ENCODE measurements at places on chromosomes 6 and 20.
A peak's percentile ranks its signal among the peaks of the same experiment; 100 is the strongest.

- no peak for DNase-seq
Measured at GRCh38 chr20:48676795-48677460, 150.9 kb downstream of the PREX1 start.

GRCh38 chr20:2169456-2170088 lies 67.9 kb downstream of the STK35 start:
- no peak for DNase-seq

DNA sequence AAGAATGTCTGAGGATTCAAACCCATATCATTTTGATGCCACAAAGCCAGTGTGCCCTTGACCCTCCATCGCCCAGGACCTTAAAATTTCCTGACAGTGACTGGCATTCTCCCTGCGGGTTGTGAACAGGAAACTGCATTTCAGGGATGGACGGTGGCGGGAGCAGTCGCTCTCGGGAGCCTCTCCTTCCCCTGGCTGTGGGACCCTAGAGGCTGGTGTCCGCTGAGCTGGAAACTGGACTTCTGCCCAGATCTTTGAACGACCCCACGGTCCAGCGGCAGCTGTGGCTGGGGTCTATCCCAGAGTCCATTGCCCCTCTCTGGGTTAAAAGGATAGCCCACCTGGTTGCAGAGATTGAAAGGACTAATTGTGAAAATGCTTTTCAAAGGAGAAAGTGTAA lies 1.4 kb upstream of the SEC63 start:
- no peak for DNase-seq

- no peak for DNase-seq
Measured at GRCh38 chr6:49225471-49225870, 237.6 kb downstream of the MMUT start.

GRCh38 chr6:52293067-52293466 lies 8.5 kb upstream of the MCM3 start:
- DNase-seq: peak; percentile 28

DNA sequence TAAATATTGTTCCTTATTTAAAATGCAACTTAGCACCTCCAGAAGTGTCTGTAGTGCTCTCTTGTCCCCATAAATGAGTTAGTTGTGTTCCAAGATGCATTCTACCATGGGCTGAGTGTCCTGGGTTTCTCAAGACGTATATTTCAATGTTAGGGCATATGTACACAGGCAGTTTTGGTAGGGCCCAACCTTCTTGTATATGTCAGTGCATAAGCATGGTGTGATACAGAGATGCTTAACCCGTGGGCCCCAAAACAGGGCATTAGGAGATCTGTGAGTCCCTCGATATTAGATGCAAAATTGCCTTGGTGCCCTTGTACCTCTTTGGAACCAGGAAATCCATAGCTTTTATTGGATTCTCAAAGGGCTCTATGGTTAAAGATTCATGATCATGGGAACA lies 91.5 kb upstream of the HIVEP1 start:
- no peak for DNase-seq

DNA sequence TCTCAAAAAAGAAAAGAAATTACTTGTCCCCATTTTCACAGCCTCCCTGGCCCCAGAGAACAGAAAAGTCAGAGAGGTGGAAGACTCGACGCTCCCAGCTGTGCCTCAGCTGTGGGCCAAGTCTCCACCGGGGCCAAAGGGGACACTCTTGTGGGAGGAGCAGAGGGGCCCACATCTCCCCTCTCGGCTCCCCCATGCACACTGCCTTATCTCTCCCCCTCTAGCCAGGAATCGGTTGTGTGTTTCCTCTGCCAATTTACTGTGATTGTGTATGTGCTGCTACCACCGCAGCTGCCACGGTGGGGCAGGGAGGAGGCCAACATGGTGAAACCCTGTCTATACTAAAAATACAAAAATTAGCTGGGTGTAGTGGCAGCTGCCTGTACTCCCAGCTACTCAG lies 8.4 kb downstream of the TIAM2 start:
- no peak for DNase-seq

- DNase-seq: no peak
Measured at GRCh38 chr6:163291622-163292021, 122.9 kb upstream of the QKI start.

GRCh38 chr20:12058216-12058615 lies 140.5 kb downstream of the BTBD3 start:
- DNase-seq: no peak

DNA sequence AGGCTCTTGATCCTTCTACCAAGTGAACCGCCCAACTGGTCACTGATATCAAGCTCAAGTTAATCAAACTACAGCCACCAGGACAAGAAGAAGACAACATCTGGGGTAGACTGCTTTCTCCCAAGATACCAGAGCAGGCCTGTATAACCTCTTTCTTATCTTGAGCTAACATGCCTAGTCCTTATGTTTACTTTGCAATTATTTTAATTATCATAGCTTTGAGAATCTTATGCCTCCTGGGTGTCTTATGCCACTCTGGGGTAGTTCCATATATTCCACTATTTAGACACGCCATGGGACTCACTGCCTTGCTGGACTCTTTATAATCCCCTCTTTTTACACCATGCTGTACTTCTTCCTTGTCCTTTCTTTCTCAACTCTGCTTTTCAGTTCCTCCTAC lies 41.5 kb upstream of the ECI2 start:
- DNase-seq: no peak

- DNase-seq: no peak
Measured at GRCh38 chr6:139979021-139979725, 604.7 kb upstream of the CITED2 start.

DNA sequence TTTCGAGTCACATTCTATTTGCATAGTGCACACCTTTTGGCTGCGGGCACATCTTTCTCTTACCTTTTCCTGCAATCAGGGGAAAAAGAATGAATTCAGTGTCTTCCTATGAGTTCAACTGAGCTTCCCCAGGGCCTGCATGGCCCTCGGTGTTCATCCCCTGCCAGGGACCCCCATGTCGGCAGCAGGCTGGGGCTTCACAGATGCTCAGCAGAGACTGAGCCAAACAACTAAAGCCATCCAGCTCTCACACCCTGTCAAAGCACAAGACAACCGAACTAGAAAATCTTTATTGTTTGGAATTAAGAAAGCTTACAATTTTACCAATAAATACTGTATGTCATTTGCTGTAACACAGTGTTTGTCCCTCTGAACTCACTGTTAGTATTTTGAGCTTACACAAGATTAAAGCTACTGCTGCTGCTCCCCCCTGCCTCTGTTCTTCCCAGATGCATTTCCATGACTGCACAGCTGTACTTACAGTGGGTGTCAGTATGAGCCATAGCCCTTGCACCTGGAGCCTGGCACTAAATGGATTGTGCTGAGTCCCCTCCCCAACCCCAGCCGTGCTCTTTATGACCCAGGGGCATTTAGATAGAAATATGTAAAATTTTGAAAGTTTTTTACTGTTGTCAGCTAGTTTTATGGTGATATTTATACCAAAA lies 205.8 kb downstream of the TMEM242 start:
- DNase-seq: no peak

DNA sequence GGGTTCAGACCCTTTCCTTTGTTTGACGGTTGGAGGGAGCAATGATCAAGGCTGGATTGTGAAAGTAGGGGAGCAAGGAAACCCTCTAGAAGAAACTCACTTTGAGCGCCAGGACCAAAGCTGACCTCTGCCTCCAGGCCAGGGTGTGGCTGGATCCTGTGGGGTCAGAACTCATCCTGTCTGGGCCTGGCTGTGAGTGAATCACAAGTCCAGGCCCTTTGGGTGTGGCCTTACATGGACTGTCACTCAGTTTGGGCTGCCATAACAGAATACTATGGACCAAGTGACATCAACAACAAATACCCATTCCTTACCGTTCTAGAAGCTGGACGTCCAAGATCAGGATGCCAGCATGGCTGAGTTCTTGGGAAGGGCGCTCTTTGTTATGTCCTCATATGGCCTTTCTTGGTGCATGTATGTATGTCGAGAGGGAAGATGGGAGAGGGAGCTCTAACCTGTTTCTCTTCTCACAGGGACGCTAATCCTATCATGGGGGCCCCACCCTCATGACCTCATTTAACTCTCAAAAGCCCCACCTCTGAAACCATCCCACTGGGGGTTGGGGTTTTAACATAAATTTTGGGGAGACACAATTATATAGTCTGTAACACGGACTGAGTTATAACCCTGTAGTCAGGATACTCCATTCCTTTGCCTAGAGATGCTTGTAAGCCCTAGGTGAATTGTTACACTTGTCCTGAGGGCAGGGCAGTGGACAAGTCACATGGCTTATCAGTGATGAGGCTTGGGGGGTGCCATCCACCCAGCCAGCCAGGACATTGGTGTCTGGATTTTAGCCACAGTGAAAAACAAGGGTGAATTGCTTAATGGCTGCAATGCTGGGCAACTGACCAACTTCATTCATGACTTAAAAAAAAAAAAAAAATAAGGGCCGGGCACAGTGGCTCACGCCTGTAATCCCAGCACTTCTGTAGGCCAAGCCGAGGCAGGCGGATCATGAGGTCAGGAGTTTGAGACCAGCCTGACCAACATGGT lies 80.0 kb downstream of the TRMT11 start:
- no peak for DNase-seq

GRCh38 chr20:53773792-53774401 lies 180.3 kb upstream of the ZNF217 start:
- no peak for DNase-seq

DNA sequence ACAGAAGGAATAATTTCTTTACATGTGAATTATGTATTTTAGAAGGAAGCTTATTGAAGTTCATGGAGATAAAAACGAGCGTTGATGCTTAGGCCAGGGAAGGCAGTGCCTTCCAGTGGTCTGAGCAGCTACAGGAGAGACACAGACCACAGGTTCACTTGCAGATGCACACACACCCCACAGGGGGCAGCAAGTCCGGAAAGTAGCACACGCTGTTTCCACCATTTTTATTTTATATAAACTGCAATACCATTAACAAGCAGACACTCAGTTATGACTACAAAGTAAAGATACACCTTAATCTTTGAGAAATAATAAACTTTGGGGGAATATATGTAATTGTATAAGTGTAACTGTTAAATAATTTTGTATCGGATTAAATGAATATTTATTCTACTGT lies 13.5 kb upstream of the DACT2 start:
- peak; percentile 33 for DNase-seq

- DNase-seq: no peak
Measured at GRCh38 chr6:20129290-20130088, 82.8 kb downstream of the MBOAT1 start.

Data from body of pancreas (tissue), 4 donors.